ENCODE measurements at places on chromosomes 1 and 21. TPM values are rescaled to one million over a fixed set of nuclear protein-coding genes. Genes with fewer than 3 reads are reported as not detected.

AQP10 gene
- 0.02 TPM for polyA plus RNA-seq

XPR1 gene
- 11.5 TPM for polyA plus RNA-seq

PLPPR5 gene
- 0.49 TPM for polyA plus RNA-seq

MYOC gene
- polyA plus RNA-seq = not detected

CYP4A11 gene
- polyA plus RNA-seq = not detected

CHIA gene
- polyA plus RNA-seq = not detected

ERRFI1 gene
- 66.9 TPM for polyA plus RNA-seq

Data from SK-N-SH (cell line).